NCI-H2029 treated with DMSO at 0.1 percent for 48 hours (cell line): ENCODE measurements at places on chromosomes 13 and 19.

DNA sequence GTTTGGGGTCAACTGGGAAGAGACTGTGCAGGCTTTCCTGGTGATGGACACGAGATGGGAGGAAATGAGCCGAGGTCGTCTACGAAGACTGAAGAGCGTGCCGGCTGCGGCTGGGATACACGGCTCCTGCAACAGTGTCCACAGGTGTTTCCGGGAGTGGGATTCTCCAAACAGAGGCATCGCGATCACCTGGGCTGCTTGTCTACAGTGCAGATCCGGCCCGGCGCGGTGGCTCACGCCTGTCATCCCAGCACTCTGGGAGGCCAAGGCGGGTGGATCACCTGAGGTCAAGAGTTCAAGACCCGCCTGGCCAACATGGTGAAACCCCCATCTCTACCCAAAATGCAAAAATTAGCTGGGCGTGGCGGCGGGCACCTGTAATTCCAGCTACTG lies 11.6 kb upstream of the SLC39A3 start:
- no peak for DNase-seq

DNA sequence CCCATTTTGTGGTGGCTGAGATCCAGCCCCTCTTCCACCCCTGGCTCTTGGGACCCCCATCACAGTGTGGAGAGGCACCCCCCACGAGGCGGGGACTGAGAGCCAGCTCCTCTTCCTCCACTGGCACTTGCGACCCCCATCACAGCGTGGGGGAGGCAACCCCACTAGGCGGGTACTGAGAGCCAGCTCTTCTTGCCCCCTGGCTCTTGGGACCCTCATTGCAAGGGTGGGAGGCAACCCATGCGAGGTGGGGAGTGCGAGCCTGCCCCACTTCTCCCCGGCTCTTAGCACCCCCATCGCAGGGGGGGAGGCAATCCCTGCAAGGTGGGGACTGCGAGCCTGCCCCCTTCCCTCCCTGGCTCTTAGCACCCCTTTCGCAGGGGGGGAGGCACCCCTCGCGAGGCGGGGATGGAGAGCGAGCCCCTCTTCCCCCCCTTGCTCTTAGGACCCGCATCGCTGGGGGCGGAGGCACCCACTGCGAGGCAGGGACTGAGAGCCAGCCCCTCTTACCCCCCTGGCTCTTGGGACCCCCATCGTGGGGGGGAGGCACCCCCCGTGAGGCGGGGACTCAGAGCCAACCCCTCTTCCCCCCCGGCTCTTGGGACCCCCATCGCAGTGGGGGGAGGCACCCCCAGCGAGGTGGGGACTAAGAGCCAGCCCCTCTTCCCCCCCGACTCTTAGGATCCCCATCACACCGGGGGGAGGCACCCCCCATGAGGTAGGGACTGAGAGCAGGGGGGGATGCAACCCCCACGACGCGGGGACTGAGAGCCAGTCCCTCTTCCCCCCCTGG lies 364.6 kb upstream of the SPRY2 start:
- DNase-seq = no peak

DNA sequence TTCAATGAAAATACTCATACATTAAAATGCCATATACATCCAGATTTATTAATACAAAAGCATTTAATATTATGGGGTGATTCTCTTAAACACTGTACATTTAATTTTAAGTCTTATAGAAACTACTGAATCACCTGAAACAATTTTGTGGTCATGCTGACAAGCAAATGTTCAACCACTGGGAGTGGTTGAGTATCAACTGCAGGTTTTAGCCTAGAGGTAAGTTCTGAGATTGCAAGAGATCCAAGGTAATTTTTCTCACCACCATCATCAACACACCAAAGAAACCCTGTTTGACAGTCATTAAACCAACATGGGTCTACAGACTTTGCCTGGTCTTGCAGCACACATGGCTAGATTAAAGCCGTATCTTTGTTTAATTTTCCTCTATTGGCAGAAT lies 196.3 kb downstream of the LHFPL6 start:
- DNase-seq = no peak

- DNase-seq = peak; percentile 61
Measured at GRCh38 chr19:4732680-4733114, 9.1 kb upstream of the DPP9 start.

DNA sequence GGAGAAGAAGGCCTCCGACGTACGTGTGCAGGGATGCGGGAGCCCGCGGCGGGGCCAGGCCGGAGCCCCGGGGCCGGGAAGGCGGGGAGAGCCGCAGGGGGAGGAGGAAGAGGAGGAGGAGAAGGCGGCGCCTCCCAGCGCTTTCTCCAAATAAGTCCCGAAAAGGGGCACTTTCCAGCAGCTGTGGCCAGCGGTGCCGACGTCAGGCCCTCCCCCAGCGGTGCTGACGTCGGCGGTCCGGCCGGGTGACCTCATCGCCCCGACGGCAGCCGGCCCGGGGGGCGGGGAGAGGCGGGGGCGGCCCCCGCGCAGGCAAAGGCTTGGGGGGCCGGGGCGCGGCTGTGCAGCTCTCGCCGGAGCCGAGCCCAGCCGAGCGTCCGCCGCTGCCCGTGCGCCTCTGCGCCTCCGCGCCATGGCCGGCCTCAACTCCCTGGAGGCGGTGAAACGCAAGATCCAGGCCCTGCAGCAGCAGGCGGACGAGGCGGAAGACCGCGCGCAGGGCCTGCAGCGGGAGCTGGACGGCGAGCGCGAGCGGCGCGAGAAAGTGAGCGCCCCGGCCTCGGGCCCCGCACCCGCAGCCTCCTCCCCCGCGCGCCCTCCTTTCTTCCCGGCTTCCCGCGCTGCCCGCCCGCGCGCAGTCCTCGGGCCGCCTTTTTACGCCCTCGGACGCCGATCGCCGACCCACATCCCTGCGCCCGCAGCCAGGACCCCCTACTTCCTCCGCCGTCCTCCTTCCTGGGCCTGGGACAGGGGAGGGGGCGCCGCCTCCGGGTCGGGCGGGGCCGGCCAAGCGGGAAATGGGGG lies at the start of gene TPM4:
TSS of gene TPM4 (plus strand) at position 342 of the 804 bp plus-strand sequence. CDS start at position 413, 71 bp downstream.
- peak; percentile 48 for DNase-seq

DNA sequence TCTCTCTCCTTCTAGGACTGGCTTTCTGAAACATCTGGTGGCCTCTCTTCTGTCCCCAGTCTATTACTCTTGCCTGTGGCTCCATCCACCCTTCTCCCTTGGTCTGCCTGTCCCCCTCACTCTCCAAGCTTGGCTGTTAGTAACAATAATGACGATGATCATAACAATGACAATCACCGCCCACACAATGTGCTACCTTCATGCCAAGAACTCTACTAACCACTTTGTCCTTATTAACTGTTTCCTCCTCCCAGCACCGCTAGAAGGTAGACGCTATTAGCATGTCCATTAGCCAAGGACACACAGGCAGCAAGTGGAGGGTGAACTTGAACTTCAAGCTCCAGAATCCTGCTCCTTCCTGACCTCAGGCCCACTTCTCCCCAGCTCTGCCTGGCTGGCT lies 2.7 kb downstream of the GYS1 start:
- DNase-seq = no peak

GRCh38 chr19:10155839-10156238 lies 36.1 kb upstream of the EIF3G start:
- no peak for DNase-seq

DNA sequence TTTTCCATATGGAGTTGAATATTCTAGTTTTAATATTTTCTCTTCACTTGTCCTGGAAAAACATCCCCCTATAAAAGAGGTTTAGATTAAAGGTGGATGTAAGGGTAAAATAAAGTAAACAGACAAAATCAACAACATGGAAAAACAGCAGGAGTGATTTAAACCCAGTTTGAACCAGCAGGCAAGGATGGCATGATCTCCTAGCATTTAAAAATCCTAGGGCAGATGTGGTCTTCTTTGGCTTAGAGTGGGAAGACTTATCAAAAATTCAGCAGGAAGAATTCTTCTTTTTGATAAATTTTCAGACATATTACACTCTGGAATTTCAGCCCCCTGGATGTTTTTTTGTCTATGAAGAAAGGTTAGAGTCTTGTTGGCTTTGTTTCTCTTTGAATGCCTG lies 36.5 kb downstream of the CLEC17A start:
- DNase-seq = no peak

GRCh38 chr19:2494084-2494446 lies 18.1 kb downstream of the GADD45B start:
- no peak for DNase-seq

GRCh38 chr13:103101901-103102300 lies 35.7 kb upstream of the SLC10A2 start:
- no peak for DNase-seq

GRCh38 chr19:44580366-44580895 lies 32.9 kb upstream of the IGSF23 start:
- no peak for DNase-seq

DNA sequence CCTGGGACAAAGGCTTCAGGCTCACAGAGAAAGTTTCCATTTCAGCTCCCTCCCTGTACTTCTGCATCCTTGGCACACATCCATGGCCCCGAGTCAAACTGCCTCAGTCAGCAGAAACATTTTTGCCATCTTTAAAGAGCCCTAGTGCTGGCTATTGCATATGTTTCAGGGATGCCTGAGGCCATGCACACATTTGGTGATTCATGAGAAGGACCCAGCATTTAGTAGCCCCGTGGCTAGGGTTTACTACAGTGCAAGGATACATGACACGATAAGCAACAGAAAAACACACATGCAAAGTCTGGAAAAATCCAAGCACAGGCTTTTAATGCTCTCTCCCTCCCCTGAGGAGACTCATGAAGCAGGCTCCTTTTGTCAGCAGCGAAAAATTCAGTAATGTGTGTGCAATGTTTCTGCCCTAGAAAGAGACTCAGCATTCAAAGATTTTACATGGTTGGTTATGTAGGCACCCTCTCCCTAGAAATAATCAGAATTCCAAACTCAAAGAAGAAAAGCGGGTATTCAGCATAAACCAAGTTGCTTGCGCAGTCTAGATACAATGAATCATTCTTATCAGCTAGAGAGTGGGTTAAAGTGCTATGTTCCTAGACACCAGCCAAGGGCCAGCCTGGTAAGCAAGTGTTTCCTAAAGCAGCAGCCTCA lies 17.6 kb downstream of the ACOD1 start:
- no peak for DNase-seq

GRCh38 chr13:51091839-51092238 lies 19.2 kb downstream of the C13orf42 start:
- no peak for DNase-seq

GRCh38 chr13:65943024-65943423 lies 1287.1 kb downstream of the PCDH9 start:
- DNase-seq = no peak

- no peak for DNase-seq
Measured at GRCh38 chr19:5389353-5389752, 48.7 kb upstream of the PTPRS start.

GRCh38 chr19:13026462-13027370 lies 31.4 kb downstream of the NFIX start:
- peak; percentile 44 for DNase-seq

GRCh38 chr13:113350065-113350937 lies 13.6 kb downstream of the GRTP1 start:
- DNase-seq = no peak

DNA sequence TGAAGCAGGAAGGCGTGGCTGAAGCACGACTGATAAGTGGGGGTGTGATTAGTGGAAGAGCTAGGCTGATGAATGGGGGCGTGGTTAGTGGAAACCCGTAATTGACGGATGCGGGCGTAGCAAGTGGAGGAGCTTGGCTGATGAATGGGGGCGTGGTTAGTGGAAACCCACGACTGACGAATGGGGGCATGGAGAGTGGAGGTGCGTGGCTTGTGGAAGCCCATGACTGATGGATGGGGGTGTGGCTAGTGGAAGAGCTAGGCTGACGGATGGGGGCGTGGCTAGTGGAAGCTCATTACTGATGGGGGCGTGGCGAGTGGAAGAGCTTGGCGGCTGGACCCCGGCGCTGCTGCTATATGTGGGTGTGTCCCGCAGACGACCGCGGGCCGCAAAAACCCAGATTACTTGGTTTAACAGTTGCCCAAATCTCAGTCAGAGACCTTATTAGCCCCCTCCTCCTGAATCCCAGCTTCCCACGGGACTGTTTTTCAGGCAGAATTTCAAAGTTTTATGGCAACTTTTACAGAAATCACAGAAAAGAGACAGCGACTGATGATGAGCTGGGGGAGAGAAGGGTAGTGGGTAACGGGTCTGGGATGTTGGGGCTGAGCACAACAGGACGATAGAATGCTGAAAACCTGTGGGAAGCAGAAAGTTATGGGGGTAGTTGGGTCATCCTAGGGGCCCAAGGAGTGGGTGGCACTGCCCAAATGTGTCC lies 9.0 kb upstream of the MEIS3 start:
- peak; percentile 96 for DNase-seq

GRCh38 chr13:74273581-74273980 lies 139.4 kb upstream of the KLF12 start:
- no peak for DNase-seq

DNA sequence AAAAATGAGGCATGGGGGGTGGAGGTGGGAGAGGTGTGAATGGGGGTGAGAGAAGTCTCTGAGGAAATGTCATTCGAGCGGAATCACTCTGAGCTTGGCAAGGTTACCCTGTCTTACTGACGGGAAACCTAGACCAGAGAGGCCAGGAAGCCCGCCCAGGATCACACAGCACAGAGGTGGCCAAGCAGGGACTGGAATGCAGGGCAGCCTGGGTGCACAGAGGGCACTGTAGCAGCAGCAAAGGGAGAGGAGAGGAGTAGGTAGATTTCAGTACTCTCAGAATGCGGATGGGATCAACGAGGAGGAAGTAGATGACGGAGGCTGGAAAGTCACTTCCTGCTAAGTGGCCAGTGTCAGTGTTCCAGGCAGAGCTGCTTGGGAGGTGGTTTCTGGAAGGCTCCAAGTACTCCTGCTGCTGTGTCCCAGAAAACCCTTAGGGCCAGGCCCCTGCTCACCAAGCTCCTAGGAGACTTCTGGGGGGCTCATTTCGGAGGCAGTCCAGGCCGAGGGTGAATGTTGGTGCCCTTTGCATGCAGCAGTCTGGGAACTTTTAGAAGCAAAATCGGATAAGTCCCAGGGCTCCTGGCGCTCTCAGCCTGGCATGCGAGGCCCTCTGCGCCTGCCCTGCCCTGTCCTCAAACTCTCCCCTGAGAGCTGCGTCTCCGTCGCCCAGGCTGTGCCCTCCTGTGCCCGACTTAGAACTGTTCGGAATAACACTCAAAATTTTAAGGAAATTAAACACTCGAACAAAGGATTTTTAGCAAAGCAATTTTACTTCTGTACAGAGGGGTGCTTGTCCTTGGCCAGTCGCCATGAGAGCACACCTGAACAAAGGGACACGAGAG lies 33.5 kb downstream of the DNM2 start:
- DNase-seq = no peak

DNA sequence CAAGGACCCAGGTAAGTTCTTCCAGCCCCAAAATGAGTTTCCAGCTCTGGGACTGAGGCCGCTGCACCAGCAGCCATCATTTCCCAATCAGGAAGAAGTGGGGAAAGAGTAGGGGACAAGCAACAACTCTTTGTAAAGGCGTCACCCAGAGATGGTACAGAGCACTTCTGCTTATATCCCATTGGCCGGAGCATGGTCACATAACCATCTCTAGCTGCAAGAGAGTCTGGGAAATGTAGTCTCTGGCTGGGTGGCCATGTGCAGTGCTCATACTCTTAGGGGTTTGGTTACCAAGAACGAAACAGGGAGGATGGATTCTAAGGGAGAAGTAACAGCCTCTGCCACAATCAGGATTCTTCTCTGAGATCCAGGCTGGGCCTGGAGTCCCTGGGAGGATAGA lies 26.3 kb downstream of the CKM start:
- no peak for DNase-seq

- no peak for DNase-seq
Measured at GRCh38 chr13:33640832-33641231, 177.1 kb upstream of the RFC3 start.

- peak; percentile 8 for DNase-seq
Measured at GRCh38 chr13:26469602-26470001, 87.9 kb upstream of the WASF3 start.
